ENCODE measurements at places on chromosomes 5 and 9. TPM values are rescaled to one million over a fixed set of nuclear protein-coding genes. Genes with fewer than 3 reads are reported as not detected.
A peak's percentile ranks its signal among the peaks of the same experiment; 100 is the strongest.

GRCh38 chr5:167576897-167577296 lies 714.5 kb upstream of the WWC1 start:
- DNase-seq, result no peak

The IFNA13 gene
- not detected for total RNA-seq

The SMIM32 gene
- total RNA-seq, result 0.63 TPM

DNA sequence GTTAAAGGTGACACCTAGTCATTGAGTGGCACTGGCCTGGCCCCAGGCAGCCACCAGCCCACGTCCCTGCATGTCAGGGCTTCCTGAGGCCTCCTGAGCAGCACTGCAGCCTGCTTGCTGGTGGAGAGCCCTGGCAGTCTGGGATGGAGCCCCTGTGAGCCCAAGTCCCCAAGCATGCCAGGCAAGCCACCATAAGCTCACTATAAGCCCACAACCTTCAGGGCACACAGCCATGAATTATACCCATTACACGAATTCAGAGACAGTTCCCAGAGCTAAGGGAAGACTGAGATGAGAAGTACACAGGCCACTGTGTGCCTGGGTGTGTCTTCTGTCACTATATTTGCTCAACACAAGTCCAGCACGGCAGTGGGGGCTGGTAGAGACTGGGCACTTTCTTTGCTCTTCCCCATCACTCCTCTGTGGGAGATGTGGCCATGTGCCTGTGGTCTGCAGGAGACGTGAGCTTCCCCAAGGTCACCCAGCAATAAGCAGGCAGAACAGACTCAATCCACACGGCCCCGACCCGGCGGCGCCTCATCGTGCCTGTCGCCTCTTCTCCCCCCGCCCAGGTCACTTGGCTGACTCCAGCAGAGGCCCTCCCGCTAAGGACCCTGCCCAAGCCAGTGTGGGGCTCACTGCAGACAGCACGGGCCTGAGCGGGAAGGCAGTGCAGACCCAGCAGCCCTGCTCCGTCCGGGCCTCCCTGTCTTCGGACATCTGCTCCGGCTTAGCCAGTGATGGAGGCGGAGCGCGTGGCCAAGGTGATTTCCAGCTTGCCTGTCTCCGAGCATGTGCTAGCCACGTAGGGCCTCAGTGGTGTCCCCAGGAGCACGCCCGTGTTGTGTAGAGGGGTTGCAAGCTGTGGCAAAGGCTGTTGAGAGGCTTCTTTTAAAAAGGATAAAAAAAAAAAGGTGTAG lies 114.8 kb downstream of the WNK2 start:
- H3K4me1 ChIP-seq, result no peaks in the 10 kb centered on the region
- H3K27me3 ChIP-seq, result no peaks in the 10 kb centered on the region
- no peaks in the 10 kb centered on the region for H3K36me3 ChIP-seq
- H3K4me3 ChIP-seq, result no peak overlapping the region

GRCh38 chr5:72138943-72139521 lies 31.8 kb downstream of the MAP1B start:
- H3K4me1 ChIP-seq, result no peaks in the 10 kb centered on the region
- no peaks in the 10 kb centered on the region for H3K27me3 ChIP-seq
- H3K27ac ChIP-seq, result no peak overlapping the region
- no peak for DNase-seq
- no peak overlapping the region for H3K4me3 ChIP-seq

DNA sequence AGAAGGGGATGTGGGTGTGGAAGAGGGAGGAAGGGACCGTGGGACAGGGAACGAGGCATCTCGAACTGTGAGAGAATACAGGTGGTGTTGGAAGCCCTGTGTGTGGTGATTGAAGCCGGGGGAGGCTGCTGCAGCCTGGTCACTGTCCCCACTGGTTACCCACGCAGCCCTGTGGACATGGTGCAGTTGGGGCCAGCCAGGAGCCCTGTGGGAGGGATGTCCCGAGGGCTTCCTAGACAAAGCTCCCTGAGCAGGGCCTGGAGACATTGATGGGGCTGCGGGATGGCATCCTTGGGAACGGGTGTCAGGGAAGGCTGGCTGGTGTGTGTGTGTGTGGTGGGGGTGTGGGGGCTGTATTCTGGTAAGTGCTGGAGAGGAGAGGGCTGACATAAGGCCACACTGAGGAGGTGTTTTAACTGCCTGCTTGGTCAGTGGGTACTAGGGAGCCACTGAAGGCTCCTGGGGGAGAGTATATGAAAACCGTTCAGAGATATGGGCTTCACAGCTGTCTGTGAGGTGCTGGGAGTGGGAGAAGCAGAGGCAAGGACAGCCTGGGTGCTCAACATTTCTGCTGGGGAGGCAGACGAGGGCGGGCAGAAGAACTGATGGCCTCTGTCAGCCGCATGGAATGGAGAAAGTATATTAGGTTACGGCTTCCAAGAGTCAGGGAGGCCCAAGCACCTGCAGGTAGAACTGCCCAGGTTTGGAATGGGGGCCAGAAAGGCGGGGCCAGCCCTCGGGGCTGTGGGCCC lies 20.0 kb downstream of the WNK2 start:
- DNase-seq, result no peak
- peak overlapping the region; percentile 61 for H3K27ac ChIP-seq
- H3K27me3 ChIP-seq, result no peaks in the 10 kb centered on the region
- peaks cover 19% of the 10 kb centered on the region for H3K4me1 ChIP-seq
- no peaks in the 10 kb centered on the region for H3K36me3 ChIP-seq

- no peak for DNase-seq
- H3K4me3 ChIP-seq, result no peak overlapping the region
These were observed 1012.8 kb upstream of the EDIL3 start for GRCh38 chr5:85397451-85397850.

GRCh38 chr9:98790134-98790841 lies 6.1 kb downstream of the ANKS6 start:
- H3K27me3 ChIP-seq, result no peaks in the 10 kb centered on the region
- H3K4me3 ChIP-seq, result no peak overlapping the region
- H3K27ac ChIP-seq, result no peak overlapping the region
- H3K4me1 ChIP-seq, result peaks cover 25% of the 10 kb centered on the region
- no peak for DNase-seq

DNA sequence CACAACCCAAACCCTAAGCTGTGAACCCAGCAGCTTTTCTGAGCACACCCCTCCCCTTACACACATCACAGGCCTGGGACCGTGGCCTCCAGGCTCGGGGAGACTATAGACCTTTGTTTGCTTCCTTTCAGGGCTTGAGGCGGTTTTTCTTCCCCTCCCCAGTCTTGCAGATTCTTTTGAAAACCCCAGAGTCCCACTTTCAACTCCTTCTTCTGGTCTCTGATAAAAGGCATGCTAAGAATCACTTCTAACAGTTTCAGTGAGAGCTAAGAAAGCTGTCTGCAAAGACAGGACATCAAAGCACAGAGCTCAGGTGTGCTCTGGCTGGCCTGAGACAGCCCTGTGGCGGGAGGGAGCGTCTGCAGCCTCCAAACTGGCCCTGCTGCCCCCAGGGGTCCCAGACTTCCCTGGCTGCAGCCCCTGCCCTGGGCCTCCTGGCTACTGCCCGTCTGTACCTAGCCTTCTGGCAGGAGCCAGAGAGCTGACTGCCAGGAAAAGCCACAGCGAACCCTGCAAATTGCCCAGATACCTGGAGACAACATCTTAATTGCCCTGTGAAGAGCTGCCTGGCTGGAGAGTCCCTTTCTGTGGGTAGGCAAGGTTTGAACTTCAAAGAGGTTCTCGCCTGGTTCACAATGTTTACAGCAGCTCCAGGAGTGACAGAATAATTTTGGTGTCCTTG lies 138.9 kb downstream of the GADD45G start:
- H3K27me3 ChIP-seq, result no peaks in the 10 kb centered on the region
- no peaks in the 10 kb centered on the region for H3K36me3 ChIP-seq
- H3K27ac ChIP-seq, result no peak overlapping the region
- H3K4me1 ChIP-seq, result no peaks in the 10 kb centered on the region
- H3K4me3 ChIP-seq, result no peak overlapping the region

The LRRC19 gene
- total RNA-seq, result not detected

The CYFIP2 gene
- 14.3 TPM for total RNA-seq

DNA sequence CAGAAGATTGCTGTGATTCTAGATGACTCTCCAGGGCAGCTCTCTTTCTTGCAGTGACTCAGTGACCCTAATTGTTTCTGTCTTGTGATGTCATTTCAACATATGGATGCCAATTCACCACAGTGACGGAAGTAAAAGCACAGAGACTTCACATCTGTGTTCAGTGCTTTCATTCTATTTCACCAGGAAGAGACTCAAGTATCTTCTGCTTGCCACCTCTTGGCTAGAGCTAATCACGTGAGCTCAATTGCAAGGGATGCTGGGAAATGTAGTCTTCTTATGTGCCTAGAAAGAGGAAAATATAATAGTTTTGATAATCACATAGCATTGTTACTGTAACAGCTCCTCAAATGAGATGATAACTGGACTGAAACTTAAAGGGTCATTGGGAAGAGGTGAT lies 453.3 kb upstream of the KLF4 start:
- H3K4me1 ChIP-seq, result no peaks in the 10 kb centered on the region
- no peaks in the 10 kb centered on the region for H3K36me3 ChIP-seq
- no peaks in the 10 kb centered on the region for H3K27me3 ChIP-seq
- no peak overlapping the region for H3K4me3 ChIP-seq

GRCh38 chr9:33860200-33860871 lies 43.4 kb downstream of the UBE2R2 start:
- no peak overlapping the region for H3K4me3 ChIP-seq
- H3K36me3 ChIP-seq, result no peaks in the 10 kb centered on the region
- H3K4me1 ChIP-seq, result 0 out of 2 replicates have a peak, but pooled peaks cover 3% of the 10 kb centered on the region
- DNase-seq, result no peak
- peak overlapping the region; percentile 64 for H3K27ac ChIP-seq
- H3K27me3 ChIP-seq, result no peaks in the 10 kb centered on the region

DNA sequence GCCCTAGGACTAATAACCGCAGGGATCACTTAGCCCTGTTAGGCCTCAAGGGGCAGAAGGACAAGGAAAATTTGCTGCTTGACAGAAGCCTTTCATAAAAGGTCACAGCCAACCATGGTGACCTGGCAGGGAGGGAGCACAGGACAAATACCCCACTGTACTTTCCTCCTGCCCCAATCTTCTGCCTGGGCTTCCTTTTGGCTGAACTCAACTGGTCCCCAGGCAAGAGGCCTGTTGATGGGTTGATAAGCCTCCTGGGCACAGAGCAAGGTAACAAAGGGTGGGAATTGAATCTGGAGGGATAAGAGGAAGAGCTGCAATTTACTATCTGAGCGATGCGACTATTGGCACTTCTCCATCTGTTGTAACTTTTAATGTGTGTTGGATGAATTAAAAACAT lies 392.9 kb downstream of the RASEF start:
- no peaks in the 10 kb centered on the region for H3K27me3 ChIP-seq
- no peaks in the 10 kb centered on the region for H3K36me3 ChIP-seq
- no peaks in the 10 kb centered on the region for H3K4me1 ChIP-seq
- no peak overlapping the region for H3K4me3 ChIP-seq
